Activated naive CD4-positive, alpha-beta T cell treated with anti-CD3 and anti-CD28 coated beads, Interleukin-2, amount 50 U/mL, for 72 hours (primary cell): ENCODE measurements at places on chromosomes 3 and 15. TPM values are rescaled to one million over a fixed set of nuclear protein-coding genes. Genes with fewer than 3 reads are reported as not detected.

DNA sequence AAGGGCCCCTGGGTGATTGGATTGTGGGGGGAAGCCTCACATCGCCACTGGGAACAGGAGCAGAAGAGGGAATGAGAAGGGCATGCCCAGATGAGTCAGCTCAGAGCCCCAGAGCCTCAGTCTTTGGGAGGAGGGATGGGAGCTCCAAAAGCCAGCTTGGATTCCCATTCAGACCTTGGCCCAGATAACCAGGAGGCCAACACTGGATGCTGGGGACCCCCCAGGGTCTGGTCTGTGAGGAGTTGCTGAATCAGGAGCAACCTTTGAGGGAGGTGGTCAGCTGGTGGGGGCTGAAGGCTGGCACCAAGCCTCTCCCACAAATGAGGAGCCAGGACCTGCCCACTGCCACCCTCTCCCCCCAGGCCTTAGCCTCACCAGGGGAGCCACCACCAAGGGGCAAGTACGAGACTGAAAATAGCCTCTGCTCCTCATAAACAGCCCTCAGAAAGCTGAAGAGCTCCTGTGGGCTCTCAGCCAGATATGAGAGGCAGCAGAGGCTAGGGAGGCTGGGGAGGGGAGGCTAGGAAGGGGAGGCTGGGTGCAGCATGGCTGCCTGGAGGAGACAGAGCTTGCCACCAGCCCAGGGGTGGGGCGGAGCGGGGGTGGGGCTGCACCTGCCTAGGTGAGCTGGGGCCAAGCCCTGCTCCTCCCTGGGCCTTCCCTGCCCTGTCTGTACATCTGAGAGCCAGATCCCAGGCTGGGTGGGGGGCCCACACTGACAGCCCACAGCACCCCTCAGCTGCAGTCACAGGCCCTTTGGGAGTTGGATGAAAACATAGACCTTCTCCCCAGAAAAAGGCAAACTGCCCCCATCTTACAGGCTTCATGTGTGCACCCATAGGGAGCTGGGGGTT is 99.8 kb downstream of the SEC22A start:
- no peak for DNase-seq

- no peak for DNase-seq
Observed at GRCh38 chr3:49351521-49352011, 6.6 kb downstream of the GPX1 start.

Gene EFHB
- 0.91 TPM for total RNA-seq

GRCh38 chr15:101615986-101616848 is 36.0 kb downstream of the TM2D3 start:
- DNase-seq, result no peak

- peak; percentile 55 for DNase-seq
Observed at GRCh38 chr3:52055537-52056351, 627 bp downstream of the DUSP7 start.

- DNase-seq, result no peak
Observed at GRCh38 chr15:93290618-93290946, 201.6 kb upstream of the RGMA start.

DNA sequence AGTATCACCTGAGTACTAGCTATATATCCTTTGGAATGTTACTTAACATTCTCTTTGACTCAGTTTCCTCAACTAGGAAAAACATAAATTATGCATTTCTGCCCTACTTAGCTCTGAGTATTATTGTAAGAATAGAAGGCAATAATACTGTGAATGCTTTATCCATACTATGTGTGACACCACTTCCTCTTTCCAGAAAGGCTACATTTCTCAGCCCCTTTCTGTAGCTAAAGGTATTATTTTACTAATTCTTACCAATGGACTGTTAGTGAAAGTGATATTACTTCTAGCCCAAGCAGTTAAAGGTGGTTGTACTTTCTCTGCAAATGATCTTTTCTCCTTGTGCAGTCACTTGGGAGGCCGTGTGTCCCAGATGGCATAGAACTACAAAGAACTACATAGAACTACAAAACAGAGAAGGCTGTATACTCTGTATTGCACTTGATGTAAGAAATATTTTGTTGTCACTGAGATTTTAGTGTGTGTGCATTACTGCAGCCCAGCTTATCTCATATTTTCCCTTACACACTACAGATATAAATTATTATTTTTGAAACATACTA is 35.1 kb downstream of the MYH15 start:
- DNase-seq, result no peak

Gene PCOLCE2
- total RNA-seq, result not detected

DNA sequence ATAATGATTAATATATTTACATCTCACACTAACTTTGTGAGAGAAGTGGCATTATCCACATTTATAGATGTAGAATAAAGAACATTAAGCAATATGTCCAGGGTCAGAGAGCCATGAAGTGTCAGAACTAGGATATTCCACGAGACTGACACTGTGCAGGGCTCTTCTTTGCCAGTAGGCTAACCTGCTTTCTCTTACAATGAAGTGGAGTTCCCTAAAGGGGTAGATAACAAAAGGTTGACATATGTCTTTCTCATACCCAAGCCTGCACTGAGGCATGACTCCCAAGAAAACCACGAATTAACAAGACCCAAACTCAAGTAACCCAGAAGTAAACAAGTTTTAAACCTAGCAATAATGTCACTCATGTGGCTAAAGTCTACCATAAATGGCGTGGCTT is 191.5 kb upstream of the SLC2A2 start:
- no peak for DNase-seq

DNA sequence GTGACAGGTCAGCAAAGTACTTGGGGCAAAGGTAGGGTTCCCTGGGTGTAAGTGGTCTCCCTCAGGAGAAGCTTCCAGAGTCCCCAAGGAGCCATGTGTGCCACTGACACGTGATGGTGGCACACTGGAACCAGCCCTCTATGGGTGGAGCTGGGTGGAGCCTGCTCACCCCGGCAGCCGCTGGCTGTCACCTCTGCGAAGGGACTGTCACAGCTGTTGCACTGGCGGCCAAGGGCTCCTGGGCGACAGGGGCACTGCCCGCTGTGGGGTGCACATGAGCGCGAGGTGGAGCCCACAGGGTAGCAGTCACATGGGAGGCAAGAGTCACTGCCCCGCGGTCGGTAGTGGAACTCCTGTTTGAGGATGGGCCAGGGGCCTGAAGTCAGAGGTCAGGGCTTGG is 12.0 kb downstream of the CELSR3 start:
- no peak for DNase-seq

Gene LYZL4
- total RNA-seq, result not detected

DNA sequence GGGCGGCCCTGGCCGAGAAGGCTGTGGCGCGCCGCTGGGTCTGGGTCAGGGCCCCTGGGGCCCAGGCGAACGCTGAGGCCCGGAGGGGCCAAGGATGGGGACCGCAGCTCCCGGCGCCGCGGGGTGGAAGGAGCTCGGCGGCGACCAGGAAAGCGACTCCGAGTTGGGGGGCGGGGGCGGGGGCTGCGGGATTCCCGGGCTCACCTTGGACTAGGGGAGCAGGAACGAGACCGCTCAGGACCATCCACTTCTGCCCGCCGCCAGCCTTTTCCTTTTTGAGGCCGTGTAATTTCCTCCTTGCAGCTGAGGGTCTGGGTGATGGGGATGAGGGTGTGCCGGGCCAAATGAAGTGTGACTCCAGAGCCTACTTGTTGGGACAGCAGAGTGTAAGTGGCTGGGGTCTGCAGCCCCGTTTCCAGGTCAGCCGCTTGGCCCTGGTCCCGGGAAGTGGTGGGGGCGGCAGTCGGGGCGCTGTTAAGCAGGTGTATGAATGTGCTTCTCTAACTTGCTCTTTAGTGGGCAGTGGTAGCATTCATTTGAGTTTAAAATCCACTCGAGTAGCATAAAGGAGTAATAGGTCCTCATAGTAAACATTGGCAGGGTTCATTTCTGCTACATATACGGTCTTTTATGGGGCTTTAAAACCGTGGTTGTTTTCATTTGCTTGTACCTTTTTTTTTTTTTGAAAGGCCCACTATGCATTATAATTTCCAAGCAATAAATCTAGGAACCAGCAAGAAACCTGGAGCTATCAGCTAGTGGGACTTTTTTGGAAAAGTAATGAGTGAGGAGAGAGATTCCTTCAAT is 717 bp downstream of the PXK start:
- peak; percentile 29 for DNase-seq

Gene MESP2
- total RNA-seq, result not detected

Gene EXD1
- not detected for total RNA-seq

- no peak for DNase-seq
Observed at GRCh38 chr3:149437710-149438109, 36.8 kb upstream of the TM4SF4 start.

Gene CSPG4
- total RNA-seq, result not detected
